ENCODE measurements at places on chromosomes 11 and 22. TPM values are rescaled to one million over a fixed set of nuclear protein-coding genes. Genes with fewer than 3 reads are reported as not detected.

DNA sequence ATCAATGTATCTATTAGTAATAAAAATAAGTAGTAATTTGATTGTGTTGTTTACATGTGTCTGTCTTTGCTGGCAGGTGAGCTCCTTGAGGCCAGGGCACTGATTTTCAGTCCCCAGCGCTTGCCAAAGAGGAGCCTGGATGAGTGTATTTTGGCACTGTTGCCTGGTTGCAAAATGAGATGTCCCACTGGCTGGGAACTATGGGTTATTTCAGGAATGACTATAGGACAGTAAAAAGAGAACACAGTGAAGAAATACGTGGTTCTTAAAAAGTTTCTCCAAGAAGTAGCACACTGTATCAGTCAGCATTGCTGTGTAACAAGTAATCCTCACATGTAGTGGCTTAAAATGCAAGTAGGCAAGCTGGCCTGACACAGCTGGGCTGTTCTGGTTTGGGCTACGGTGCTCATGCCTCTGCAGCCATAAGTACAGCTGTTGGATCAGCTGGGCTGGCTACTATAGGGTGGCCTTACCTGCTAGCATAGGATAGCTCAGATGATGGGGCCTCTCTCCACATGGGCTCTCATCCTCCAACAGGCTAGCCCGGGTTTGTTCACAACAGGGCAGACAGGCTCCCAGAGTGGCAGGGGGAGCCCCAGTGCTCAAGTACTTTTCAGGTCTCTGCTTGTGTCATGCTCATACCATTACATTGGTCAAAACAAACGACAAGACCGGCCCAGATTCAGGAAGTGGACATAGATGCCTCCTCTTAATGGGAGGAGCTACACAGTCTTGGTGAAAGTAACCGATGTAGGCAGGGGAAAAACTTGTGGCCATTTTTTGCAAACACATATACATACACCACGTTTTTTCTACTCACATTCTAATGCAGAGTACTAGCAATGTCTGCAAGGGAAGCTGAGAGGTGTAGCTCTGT is 399.1 kb downstream of the LARGE1 start:
- DNase-seq: no peak

GRCh38 chr11:2480874-2481220 is 36.0 kb downstream of the KCNQ1 start:
- DNase-seq: no peak

The GLB1L3 gene
- 0.04 TPM for polyA plus RNA-seq

- no peak for DNase-seq
These were observed 41.1 kb downstream of the RPS6KA4 start for GRCh38 chr11:64400102-64400501.

GRCh38 chr11:106723071-106723470 is 295.2 kb downstream of the GUCY1A2 start:
- no peak for DNase-seq

The MS4A7 gene
- 15.7 TPM for polyA plus RNA-seq

The CACNA1I gene
- 0.04 TPM for polyA plus RNA-seq

DNA sequence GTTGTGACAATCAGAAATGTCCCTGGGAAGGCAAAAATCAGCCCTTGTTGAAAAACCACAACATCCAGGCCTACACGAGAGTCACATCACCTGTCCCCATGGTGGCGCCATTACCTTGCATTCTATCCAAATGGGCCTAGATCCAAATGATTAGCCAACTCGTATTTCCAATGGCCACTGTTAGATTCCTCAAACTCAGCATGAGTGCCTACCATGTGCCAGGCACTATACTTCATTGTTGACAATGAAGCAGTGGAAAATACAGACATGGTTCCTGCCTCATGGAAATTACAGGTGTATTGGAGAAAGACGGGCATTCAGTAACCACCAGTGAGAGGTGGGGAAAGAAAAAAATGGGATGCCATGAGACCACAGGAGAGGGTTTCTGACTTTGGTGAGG is 29.8 kb upstream of the CREB3L1 start:
- no peak for DNase-seq

The ELP4 gene
- polyA plus RNA-seq: 14.4 TPM

DNA sequence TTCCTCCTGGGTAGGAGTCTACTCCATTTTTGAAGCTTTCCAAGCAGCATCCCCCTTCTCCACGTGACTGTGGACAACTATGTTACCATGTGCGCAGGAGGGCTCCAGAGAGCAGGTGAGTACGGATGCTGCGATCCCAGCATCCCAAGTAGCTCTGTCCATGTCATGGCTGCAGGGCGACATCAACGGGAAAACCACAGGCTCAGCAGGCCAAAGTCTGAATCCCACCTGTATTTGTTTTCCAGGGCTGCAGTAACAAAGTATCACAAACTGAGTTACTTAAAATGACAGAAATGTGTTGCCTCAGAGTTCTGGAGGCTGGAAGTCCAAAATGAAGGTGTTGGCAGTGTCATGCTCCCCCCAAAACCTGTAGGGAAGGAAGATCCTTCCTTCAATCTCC is 40.3 kb downstream of the MCHR1 start:
- DNase-seq: no peak

The TRPM5 gene
- 0.87 TPM for polyA plus RNA-seq

GRCh38 chr11:59766542-59767224 is 11.5 kb downstream of the STX3 start:
- peak; percentile 70 for DNase-seq

The BTG4 gene
- not detected for polyA plus RNA-seq

The DRAP1 gene
- 71.0 TPM for polyA plus RNA-seq

GRCh38 chr11:14974515-14975251 is 2.5 kb upstream of the CALCA start:
- peak; percentile 15 for DNase-seq

The TMPRSS13 gene
- 3.6 TPM for polyA plus RNA-seq
